ENCODE measurements at places on chromosomes 5 and 9. TPM values are rescaled to one million over a fixed set of nuclear protein-coding genes. Genes with fewer than 3 reads are reported as not detected.

PGM5 gene
- total RNA-seq = not detected

TNIP1 gene
- 241 TPM for total RNA-seq

OR1Q1 gene
- total RNA-seq = not detected

TRIM7 gene
- total RNA-seq = 2.7 TPM

ANKS6 gene
- total RNA-seq = 23.8 TPM

BDP1 gene
- total RNA-seq = 20.5 TPM

OSMR gene
- 20.1 TPM for total RNA-seq

ORM2 gene
- total RNA-seq = not detected

TCF7 gene
- 3.5 TPM for total RNA-seq

IFNA13 gene
- not detected for total RNA-seq

MEIKIN gene
- total RNA-seq = not detected

RGS7BP gene
- total RNA-seq = not detected

GRCh38 chr9:82891321-82891720 is 171.6 kb downstream of the RASEF start:
- DNase-seq = no peak

- no peak for DNase-seq
Observed at GRCh38 chr9:134205672-134206310, 41.4 kb upstream of the RNU6ATAC start.

GRCh38 chr5:54309691-54310432 is 511 bp downstream of the ARL15 start:
- no peak for DNase-seq

GRCh38 chr9:91144769-91145168 is 216.9 kb downstream of the AUH start:
- DNase-seq = no peak

DNA sequence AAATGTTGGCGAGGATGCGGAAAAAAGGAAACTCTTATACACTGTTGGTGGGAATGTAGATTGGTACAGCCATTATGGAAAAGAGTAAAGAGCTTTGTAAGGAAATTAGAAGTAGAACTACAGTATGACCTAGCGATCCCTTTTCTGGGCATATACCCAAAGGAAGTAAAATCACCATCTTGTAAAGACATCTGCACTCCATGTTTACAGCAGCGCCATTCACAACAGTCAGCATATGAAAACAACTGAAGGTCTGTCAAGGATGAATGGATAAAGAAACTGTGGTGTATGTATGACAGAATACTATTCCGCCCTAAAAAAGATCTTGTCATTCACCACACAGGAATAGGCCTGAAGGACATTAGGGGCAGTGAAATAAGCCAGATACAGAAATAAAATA is 27.7 kb upstream of the SLC25A51 start:
- no peak for DNase-seq

DNA sequence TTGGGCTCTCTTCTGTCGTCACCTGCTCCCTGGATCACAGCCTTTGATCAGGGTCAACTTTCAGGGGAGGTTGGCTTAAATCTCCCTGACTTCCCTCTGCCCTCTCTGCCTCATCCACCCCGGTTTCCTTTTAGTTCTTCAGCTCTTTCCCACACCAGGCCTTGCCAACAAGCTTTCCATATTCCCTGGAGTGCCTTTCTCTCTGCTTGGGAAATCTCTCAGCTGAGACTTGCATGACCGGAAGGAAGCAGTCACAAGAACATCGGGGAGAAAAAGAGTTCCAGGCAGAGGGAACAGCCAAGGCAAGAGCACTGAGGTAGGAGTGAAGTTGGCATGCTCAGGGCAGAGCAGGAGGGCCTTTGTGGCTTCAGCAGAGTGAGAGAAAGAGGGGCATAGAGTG is 88.4 kb upstream of the HSPA9 start:
- DNase-seq = no peak

DNA sequence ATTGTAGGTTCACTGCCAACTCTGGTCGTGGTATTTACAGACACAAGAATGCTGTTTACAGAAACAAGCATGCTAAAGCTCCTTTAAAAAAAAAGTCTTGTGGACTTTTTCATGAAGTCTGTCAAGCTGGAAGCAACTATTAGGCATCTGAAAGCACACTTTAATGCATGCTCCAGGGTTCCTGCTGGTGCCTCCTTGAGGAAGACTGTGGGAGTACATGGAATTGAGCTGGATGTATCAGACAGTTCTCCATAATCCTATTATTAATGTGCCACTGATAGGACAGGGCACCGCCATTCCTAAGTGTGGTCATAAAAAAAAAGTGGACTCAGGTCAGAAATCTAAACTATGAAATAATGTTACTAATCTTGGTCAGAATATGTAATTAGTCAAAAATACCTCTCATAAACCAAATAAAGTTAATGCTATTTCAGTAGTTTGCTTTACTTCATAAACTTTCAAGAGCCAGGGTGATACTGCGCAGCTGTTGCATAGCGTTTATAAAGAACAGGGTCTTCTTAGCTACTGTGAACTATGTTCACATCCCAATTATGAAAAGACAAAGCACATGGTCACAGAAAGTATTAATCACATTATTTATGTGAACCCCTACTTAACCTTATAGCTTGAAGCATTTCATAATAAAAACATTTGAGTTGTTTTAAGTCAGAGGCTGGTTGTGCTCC is 390.8 kb upstream of the PTGER4 start:
- no peak for DNase-seq

- no peak for DNase-seq
Observed at GRCh38 chr5:179858241-179858585, 404 bp downstream of the MRNIP start.

GRCh38 chr9:130940693-130941576 is 1.9 kb upstream of the FIBCD1 start:
- DNase-seq = no peak

- DNase-seq = no peak
Observed at GRCh38 chr9:7368410-7369292, 430.9 kb downstream of the DMAC1 start.

DNA sequence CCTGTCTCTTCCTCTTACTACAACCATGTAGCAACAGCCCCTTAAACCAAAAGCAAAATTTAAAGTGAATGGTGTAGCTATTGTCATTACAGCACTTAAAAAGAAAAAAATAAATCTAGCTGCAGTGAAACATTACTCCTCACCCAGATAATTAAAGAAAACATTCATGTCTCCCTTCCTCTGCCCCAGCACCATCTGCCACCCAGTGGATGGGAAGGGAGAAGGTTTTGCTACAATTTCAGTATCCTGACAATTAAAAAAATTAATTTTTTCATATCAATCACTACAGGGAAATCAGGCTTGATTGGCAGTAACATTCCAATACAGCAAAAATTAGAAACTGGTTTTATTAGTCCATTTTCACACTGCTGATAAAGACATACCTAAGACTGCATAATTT is 147.4 kb upstream of the PUM3 start:
- DNase-seq = no peak

DNA sequence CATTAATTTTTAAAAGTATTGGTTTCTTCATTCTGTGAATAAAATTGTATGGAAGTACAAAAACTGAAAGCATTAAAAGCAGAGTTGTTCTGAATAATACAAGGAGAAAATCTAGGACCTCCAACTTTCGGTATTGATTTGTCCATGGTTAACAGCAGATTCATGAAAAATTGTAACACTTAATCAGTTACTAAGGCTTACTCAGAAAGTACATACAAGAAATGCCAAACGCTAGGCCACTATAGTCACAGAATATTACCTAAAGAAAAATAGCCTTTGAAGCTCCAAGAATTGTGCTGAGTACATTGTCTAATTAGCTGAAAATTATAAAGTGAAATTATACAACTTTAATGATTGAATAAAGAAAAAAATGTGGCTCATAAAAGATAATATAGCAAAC is 271.7 kb downstream of the PTPRD start:
- DNase-seq = no peak

DNA sequence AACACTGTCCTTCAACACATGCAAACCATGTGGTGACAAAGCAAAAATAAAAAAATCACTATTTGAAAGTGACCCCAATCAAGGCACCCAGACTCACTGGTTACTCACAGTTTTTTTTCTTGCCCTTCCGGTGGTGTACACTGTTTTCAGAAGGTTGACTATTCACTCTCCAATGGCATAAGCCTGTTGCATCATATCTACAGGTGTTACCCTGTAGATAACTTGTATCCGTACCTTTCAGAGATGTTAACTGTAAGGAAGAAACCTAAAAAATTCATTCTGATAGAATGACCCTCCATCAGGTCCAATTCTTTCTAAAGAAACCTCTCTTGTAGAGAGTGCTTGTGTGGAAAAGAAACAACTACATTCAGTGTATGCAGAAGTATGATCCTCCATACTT is 193.6 kb upstream of the RASA1 start:
- DNase-seq = no peak

DNA sequence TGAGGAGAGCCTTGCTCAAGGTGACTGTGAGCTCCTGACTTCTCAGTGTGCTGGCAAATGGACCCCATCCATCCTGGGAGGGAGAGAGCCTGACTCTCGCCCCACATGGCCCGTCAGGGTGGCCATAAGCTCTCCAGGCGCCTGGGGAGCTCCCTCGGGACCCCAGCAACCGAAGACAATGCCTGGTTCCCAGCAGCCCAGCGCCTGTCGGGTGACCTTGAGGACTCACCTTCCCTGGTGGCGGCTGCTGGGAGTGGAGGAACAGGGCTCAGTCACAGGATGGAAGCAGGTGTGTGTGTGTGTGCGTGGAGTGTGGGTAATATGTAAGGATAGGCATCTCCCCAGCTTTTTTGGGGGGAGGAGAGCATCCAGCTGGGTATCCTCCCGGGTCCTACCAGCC is 190.3 kb downstream of the MELK start:
- no peak for DNase-seq

- no peak for DNase-seq
Observed at GRCh38 chr9:15543047-15543813, 9.6 kb upstream of the CCDC171 start.

GRCh38 chr5:119340597-119341218 is 15.1 kb upstream of the TNFAIP8 start:
- DNase-seq = no peak

DNA sequence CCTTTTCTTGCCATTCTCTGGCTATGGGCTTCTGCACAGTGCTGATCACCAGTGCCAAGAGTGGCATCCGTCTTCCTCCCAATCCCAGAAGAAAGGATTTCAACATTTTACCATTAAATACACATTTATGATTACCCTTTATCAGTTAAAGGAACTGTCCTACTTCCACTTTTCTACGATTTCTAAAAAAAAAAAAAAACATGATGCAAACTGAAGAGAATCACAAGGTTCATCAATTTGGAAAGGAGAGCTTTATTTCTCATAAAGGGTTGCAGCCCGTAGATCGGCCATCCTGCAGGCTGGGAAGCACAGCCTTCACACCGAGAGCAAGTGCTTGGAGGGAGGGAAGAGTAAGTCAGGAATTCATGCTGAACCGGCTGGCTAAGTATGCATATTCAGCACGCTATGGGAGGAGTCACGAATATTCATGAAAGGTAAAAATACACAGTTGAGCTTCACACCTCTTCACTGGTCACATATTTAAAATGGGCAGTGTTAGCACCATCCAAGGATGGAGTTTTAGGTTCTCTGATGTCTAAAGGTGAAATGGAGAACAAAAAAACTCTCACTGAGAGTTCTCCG is 52.5 kb upstream of the SEMA4D start:
- peak; percentile 68 for DNase-seq

Measured in epithelial cell of proximal tubule (primary cell).